ENCODE measurements at places on chromosomes 12 and 14. TPM values are rescaled to one million over a fixed set of nuclear protein-coding genes. Genes with fewer than 3 reads are reported as not detected.

The SLC35F4 gene
- total RNA-seq: not detected

The OASL gene
- 0.18 TPM for total RNA-seq

The CLEC2A gene
- not detected for total RNA-seq

The KRT5 gene
- not detected for total RNA-seq

The PXN gene
- 129 TPM for total RNA-seq

The MAP3K9 gene
- 2.9 TPM for total RNA-seq

The SLC5A8 gene
- total RNA-seq: not detected

The LYSET gene
- 9.2 TPM for total RNA-seq

The FGF6 gene
- not detected for total RNA-seq

The RIPK3 gene
- not detected for total RNA-seq

The TAMALIN gene
- 3.0 TPM for total RNA-seq

The WSCD2 gene
- not detected for total RNA-seq

The CACNA2D4 gene
- 1.6 TPM for total RNA-seq

The HAL gene
- total RNA-seq: not detected

The RNASE3 gene
- not detected for total RNA-seq

The KCNMB4 gene
- under 0.01 TPM for total RNA-seq

The OR5AU1 gene
- total RNA-seq: not detected

The AP5M1 gene
- total RNA-seq: 18.2 TPM

The BDKRB2 gene
- total RNA-seq: 30.8 TPM

The TMEM121 gene
- 6.2 TPM for total RNA-seq

The C12orf57 gene
- 317 TPM for total RNA-seq

The HOXC12 gene
- total RNA-seq: not detected

The HOTAIR gene
- total RNA-seq: 1.4 TPM

The ADAM21 gene
- total RNA-seq: 0.86 TPM

The TSPAN19 gene
- total RNA-seq: not detected

The ADAMTS20 gene
- total RNA-seq: not detected

Measured in myometrial cell (primary cell).